Kidney (tissue), 22 donors: ENCODE measurements at places on chromosomes 2 and 18.
A peak's percentile ranks its signal among the peaks of the same experiment; 100 is the strongest.

DNA sequence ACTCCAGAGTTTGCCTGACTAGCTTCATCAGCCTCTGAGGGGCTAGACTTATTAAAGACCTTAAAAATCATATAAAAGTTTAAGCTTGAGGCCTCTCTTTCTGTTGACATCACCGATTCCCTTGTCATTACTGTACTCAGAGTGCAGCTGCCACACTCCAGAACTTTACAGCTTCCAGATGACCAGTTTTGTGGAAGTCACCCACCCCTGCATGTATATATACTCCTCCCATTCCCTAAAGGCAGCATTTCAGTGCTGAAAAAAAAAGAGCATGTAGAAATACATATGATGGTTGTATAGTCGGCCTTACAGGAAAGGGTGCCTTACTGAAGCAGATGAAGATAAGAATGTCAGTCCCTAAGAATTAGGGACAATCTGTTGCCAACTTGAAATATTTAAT lies 117.3 kb downstream of the FEZ2 start:
- DNase-seq = no peak

GRCh38 chr2:148860037-148860436 lies 15.0 kb upstream of the KIF5C start:
- DNase-seq = no peak

DNA sequence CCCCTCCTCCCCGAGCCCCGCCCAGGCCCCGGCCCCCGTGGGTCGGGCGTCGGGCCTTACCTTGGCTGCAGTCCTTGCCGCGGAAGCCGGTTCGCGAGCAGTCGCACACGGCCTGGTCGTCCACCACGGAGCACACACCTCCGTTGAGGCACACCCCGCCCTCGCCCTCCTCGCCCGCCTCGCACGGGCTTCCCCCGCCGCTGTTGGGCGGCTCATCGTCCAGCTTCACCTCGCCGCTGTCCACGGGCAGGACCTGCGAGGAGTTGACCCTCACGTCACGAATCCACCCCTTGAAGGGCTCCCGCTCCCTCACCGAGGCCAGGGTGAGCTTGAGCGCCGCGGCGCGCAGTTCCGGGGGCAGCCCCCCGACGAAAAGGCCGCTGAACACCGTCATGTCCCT lies 4.5 kb downstream of the NRXN1 start:
- no peak for DNase-seq

GRCh38 chr2:149586063-149586462 lies 1.5 kb downstream of the MMADHC start:
- no peak for DNase-seq

- DNase-seq = no peak
Measured at GRCh38 chr2:144048631-144049060, 471.3 kb downstream of the ZEB2 start.

DNA sequence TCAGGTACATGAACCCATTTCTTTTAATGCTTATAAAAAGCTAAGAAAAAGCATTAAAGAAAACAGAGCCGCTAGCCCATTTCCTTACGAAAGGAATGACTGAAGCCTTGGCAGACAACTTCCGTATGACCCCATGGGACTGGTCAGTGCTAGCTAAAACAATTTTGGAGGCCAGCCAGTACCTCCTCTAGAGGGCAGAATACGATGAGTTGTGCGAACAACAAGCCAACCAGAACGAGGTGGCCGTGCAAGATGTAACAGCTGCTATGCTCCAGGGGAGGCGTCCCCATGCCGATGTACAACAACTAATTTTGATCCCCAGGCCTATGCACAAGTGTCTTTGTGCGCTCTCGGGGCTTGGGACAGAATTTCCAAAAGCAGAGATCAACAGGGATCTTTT lies 16.7 kb downstream of the MAP3K2 start:
- no peak for DNase-seq

GRCh38 chr18:26495287-26495686 lies 53.1 kb downstream of the KCTD1 start:
- DNase-seq = no peak

DNA sequence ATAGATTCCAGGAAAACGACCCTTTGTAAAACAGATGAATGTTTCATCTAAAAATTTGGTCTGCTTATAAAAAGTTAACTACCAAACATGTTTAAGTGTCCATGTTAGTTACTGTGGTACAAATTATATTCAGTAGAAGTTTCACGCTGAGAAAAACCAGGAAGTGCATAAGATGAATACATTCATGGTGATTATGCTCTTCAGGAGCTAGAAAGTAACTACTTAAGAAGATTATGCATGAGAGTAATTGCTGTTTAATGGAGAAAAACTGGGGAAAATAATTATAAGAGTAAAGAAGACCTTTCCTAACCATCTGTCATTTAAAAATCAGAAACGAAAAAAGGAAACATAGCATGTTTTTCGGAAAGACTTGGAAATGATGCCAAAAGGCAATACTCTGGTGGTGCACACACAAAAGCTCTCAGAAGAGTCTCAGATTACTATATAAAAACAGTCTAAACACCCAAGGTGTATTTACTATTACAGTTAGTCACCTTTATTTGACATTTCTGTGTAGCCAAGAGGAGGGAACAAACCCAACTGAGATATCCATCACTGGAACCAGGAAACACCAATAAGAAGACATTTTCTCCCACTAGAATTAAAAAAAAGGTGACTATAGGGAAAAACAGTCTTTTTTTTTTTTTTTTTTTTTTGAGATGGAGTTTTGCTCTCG lies 38.8 kb upstream of the METTL21A start:
- DNase-seq = no peak

DNA sequence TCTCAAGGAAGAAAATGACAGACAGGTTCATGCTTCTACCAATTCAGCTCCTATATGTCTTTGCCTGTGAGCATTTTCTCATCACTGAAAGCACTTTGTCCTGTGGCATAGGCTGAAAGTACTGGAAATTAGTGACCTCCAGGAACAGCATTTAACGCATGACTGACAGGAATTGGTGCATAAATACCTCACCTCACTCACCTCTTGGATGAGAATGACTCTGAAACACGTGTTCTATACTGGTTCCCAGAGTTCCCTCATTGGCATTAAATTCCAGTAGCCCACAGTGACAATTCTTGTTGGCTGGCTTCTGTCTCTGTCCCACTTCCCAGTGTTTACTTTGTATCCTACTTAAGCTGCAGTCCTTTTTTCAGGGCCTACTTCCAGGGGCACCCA lies 83.4 kb upstream of the MAPRE2 start:
- DNase-seq = no peak

- peak; percentile 71 for DNase-seq
Measured at GRCh38 chr2:113202305-113203216, 28.8 kb downstream of the PSD4 start.

- no peak for DNase-seq
Measured at GRCh38 chr2:68667371-68667770, 24.0 kb downstream of the PROKR1 start.

GRCh38 chr2:235945608-235946140 lies 222.5 kb downstream of the GBX2 start:
- DNase-seq = no peak

DNA sequence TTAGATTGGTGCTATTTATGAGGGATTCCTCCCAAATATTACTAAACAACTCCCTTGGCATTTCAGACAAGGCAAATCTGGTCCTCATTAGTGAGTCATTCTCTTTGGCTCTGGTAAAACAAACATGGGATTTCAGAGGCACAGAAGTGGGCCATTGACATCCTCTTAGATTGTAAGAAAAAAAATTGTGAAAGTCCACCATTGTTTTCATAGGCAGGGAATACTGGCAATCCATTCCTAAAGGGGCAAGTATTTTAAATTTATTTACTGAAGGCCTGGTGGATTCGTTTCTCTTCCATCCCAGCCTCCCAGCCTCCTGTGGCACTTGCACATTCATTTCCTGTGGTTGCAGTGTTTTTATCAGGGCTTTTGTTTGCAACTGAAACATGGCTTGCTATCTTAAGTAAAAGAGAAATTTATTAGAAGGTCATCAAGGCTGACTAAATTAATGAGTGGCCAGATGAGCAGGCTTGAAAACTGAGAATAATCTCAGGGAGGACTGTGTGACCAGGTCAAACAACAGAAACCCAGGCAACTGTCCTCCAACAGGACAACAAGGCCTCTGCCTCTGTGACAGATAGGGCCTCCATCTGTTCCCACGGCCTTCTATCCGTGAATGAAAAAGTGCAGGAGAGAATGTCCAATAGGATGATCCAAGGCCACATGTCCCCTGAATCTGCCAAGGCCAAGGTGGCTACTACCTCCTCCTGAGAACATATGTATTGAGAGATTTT lies 23.1 kb upstream of the TNFAIP6 start:
- DNase-seq = no peak

- no peak for DNase-seq
Measured at GRCh38 chr2:68762665-68763064, 28.1 kb downstream of the ARHGAP25 start.

GRCh38 chr18:34709750-34710441 lies at the start of gene DTNA:
Gene DTNA, plus strand, starts transcription at chr18:34710298. Its CDS starts 45,679 bp downstream, at chr18:34755977.
- DNase-seq = peak; percentile 46

DNA sequence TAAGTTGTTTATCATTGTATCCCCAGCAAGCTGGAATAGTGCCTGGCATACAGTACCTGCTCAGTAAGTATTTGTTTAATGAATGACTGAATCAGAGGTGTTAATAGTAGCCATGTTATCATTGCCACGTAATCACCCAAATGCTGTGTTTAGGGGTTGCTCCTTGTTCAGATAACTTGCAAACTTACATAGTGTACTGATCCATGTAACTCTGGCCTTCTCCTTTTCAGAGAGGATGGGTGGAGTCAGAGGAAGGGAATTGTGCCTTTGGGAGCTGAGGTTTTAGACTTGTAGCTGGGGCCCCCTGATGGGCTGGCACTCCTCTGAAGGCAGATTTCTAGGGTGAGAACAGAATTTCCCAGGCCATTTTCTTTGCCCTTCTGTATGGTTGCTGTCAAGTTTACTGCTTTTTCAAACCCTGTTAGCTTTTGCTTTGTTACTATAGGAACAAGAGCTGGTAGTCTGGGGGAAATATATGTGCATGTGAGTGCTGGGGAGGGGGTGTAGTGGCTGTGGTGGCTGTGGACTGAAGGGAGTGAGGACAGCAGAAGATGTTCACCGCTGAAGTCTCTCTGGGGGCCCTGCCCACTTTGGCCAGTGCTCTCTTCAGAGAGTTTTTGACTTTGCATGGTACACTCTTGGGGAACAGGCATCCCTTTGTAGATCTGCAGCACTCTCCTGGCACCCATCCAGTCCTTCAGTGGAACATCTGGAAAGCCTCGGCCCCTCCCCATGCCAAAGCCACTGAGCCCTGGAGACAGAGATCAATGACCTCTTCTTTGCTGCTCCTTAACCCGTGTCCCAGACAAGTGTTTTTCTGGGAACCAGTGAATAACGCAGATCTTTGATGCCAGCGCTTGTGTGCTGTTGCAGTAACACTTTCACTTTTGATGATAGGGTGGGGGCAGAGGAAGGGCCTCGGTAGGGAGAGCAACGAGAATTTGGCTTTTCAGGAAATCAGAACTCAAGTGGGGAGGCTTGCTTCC lies 209.0 kb downstream of the PRKCE start:
- DNase-seq = peak; percentile 82

GRCh38 chr2:23497063-23497462 lies 112.1 kb downstream of the KLHL29 start:
- DNase-seq = no peak

GRCh38 chr2:129716781-129717559 lies 262.5 kb upstream of the RAB6C start:
- DNase-seq = no peak

DNA sequence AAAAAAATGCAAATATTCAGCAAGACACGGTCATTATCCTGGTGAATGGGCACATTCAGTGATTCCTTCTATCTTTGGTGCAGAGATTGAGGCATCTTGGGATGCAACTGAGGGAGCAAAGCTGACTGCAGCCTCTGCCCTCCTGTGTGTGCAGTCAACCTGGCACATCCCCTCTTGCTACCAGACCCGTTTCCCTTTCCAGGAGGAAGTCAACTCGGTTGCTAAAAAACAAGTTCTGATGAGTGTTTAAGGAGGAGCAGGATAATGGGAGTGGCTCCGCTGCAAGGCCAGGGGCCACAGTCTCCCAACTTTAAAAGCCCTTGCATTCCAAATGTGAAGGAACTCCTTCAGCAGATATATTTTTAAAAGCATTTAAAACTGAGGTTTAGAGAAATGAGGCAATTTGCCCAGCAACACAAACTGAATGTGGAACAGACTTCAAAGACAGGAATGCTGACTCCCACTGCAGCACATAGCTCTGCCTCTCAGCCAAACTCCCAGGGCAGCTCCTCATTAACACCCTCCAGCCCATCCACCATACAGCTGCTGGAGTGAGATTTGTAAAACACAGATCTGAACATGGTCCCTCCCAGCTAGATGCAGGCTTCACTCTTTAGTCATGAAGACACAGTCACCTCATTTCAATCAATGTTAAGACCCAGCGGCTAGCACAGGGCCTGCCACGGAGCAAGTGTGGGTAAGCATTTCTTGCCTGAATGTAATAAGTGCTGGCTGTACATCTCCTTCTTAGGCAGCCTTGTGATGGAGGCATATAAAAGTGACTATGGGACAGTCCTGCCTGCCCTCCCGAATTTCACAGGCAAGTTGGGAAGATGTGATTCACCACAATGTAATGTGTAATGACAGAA lies 54.3 kb downstream of the VSNL1 start:
- DNase-seq = no peak

DNA sequence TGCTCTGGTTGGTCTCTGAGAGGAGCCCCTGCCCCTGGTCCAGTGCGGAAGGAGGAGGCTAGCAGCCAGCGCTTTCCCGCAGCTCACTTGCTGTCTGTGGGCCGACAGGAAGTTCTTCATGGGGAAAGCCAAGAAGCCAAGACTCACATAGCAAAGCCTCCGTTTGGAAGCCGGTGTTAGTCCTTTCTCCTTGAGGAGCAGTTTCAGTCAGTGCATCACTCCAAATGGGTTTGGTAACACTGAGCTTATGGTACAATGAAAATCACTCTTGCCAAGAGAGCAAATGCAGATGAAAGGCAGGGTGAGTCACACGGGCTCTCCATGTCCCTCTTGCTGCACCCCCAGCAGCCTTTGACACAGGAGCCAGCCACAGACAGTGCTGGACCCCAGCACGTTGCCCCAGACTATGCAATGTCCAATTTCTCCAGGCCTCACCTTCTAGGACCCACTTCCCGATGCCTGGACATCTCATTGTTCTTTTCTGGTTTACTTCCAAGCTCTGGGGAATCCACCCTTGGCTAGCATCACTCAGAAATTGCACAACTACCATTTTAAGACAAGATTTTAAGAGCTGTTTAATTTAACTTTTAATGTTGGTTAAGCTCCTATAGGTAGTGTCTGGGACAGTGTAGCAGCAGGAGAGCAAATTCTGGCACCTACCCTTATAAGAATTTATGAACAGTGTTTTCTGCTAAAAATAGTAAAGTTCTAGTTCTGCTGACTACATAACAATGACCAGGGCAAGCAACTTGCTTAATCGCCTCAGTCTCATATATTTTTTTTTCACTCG lies 174.9 kb downstream of the ASB1 start:
- no peak for DNase-seq

GRCh38 chr2:232543491-232543890 lies 4.0 kb downstream of the CHRNG start:
- DNase-seq = no peak

DNA sequence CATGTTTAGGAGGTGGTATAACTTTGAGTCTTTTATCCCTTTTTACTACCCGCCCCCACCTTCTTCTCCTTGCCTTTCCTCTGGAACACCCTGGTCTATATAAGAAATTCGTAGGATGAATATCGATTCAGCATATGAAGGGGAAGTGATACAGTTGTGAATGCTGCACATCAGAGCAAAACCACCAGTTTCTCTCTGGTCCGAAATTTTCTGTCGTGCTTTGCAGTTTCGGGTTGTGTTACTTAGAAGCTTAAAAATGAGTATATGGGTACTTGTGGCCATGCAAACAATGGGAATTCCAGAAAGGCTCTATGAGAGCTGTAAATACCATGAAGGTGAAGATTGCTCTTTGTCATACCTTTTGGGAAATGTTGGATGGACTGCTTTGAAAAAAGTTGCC lies 60.6 kb downstream of the DAW1 start:
- DNase-seq = no peak

GRCh38 chr2:62501794-62502500 lies 4.0 kb downstream of the TMEM17 start:
- no peak for DNase-seq
